ENCODE measurements at places on chromosomes 16 and 17. TPM values are rescaled to one million over a fixed set of nuclear protein-coding genes. Genes with fewer than 3 reads are reported as not detected.

MARVELD3 gene
- not detected for total RNA-seq

MCRIP2 gene
- 10.8 TPM for total RNA-seq

GLTPD2 gene
- not detected for total RNA-seq

SLC52A1 gene
- not detected for total RNA-seq

DPEP3 gene
- not detected for total RNA-seq

FBRS gene
- 28.4 TPM for total RNA-seq

CCL17 gene
- not detected for total RNA-seq

SLFN13 gene
- 1.8 TPM for total RNA-seq

CLEC18B gene
- not detected for total RNA-seq

LRRC75A gene
- total RNA-seq = not detected

EVPLL gene
- total RNA-seq = not detected

CMTM2 gene
- not detected for total RNA-seq

SNRNP25 gene
- 25.5 TPM for total RNA-seq

All from epithelial cell of alveolus of lung (primary cell).